Stimulated activated CD4-positive, alpha-beta T cell treated with anti-CD3 and anti-CD28 coated beads, Interleukin-1b, Interleukin-23, amount 100 ng/mL, for 24 hours (primary cell): ENCODE measurements at places on chromosomes 3 and 15.
A peak's percentile ranks its signal among the peaks of the same experiment; 100 is the strongest.

DNA sequence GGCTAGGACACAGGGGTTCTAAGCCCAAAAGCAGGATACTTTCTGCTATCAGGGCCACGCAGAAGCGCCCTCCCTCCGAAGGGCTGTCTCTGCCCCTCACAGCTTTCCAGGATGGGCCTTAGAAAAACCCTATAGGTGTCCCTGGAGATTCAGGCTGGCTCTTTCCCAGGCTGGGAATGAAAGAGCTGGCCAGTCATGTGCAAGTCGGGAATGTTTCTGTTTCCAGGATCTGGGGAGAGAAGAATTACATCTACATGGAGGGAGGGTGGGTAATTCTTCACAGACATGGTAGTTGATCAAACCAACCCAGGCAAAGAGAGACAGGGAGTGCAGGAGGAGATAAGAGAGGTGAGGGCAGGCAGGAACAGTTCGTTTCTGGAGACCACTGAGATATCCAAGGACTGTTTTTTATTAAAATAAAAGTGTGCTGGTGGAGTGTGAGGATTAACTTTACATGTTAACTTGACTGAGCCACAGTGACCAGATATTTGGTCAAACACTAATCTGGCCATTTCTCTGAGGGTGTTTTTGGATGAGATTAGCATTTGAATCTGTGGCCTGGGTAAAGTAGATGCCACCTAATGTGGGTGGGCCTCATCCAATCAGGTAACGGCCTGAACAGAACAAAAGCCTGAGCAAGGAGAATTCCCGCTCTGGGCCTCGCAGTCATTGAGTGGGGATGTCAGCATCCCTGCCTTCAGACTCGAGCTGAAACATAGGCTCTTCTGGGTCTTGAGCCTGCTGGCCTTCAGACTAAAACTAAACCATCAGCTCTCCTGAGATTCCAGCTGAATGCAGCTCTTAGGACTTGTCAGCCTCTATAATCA is 15.3 kb downstream of the NUP210 start:
- DNase-seq, result no peak

GRCh38 chr3:43286841-43287499 is 630 bp downstream of the SNRK start:
- peak; percentile 6 for DNase-seq

DNA sequence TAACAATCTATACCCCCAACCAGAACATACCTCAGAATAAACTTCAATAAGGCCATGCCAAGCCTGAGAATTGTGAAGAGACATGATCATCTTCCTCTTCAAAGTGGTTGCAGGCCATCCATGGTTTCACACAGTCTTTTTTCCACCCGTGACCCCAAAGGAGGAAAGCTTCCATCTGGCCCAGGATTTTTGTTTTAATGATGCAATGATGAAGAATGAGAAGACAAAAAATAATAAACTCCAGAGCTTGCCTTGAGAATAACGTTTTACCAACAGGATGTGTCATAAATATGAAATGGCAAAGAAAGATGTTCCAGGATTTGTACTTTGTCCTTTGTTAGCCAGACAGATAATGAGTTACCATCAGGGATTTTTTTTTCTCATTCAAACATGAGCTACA is 201.9 kb downstream of the WNT5A start:
- no peak for DNase-seq

- no peak for DNase-seq
Observed at GRCh38 chr3:16785465-16785864, 99.3 kb upstream of the PLCL2 start.

- no peak for DNase-seq
Observed at GRCh38 chr3:87987952-87988351, 70.9 kb downstream of the CGGBP1 start.

GRCh38 chr15:70274255-70274880 is 176.7 kb upstream of the TLE3 start:
- DNase-seq, result no peak

GRCh38 chr3:113498221-113499005 is 16.5 kb downstream of the SPICE1 start:
- DNase-seq, result no peak

GRCh38 chr15:52037889-52038505 is 19.0 kb downstream of the MAPK6 start:
- DNase-seq, result no peak

DNA sequence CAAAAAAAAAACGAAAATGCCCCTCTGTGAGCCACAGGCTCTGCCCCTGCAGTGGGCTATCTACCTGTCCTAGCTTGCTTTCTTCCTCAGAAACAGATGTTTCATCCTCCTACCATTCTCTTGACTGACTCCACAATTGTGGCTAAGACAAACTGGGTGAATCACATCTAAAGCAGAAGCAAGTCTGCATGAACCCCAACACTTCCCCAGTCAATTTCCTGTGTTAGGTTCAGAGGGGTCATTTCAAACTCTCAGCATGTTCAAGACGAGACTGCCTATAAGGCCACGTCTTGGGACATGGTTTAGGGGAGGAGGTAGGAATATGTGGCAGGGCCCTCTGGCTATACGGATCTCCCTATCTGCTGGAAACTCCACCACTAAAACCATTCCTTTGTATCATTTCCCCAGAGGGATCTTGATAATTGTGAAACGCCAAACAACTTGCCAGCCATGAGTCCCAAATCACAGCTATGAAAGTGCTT is 28.6 kb upstream of the ANKDD1A start:
- no peak for DNase-seq

DNA sequence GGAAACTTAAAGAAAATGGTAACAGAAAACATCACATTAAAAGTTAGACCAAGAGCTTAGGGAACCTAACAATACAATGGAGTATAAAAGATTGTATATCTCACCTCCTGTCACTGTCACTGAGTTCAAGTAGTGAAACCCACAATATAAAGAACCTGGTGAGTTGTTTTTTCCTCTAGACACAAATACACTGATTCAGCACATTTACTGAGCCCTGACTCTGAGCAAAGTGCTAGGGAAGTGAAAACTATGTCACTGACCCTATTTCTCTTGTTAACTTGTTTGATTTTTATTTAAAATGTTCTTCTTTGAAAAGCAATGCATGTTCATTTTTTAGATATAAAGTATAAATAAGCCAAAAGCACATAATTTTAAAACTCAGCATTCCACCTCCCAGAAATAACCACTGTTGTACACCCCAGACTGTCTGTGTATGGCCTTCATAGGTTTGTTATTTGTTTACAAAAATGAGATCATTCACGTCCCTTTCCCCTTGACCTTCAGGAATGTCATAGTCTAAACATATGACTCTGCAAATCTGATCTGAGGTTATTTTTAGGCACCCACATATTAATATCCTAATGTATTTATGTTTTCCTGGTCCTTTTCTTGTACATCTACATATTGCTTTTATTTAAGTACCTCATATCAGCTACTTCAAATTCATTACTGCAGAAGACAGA is 69.2 kb upstream of the CSTA start:
- DNase-seq, result no peak

- no peak for DNase-seq
Observed at GRCh38 chr3:62951037-62951613, 75.9 kb upstream of the CADPS start.

GRCh38 chr3:110526777-110527727 is 544.6 kb upstream of the NECTIN3 start:
- DNase-seq, result no peak

GRCh38 chr15:60704129-60704528 is 225.2 kb upstream of the ICE2 start:
- DNase-seq, result no peak

GRCh38 chr15:84911879-84912660 is 27.6 kb downstream of the SLC28A1 start:
- no peak for DNase-seq

DNA sequence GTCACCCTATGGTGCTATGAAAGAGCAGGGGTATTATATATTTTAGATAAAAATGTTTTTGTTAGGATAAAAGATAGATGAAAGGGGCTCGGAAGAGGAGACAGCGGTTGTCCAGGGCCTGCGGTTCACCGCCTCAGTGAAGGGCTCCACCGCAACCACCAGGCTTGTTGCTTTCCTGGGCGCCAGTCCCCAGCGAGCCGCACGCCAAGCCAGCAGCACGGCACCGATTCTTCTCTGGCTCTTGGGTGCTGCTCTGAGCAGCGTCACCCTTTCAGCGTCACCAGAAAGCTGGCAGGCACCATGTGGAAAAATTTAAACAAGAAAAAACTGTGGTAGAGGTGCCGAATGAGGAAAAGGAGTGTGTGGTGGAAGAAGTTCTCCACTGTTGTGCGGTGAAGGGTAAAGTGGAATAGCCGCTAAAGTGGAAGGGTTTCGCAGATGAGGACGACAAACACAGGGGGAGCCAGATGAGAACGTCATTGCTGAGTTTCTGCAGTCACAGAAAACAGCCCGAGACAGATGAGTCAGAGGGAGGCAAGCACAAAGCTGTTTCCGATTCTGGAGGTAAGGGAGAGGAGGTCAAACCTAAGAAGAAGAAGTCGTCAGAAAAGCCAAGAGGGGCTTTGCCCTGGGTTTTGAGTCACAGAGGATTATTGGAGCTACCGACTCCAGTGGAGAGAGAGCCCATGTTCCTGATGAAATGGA is 569.2 kb downstream of the ZBBX start:
- DNase-seq, result no peak

GRCh38 chr15:29623116-29623639 is 199.1 kb downstream of the TJP1 start:
- no peak for DNase-seq

GRCh38 chr3:53744351-53744750 is 101.9 kb downstream of the CHDH start:
- no peak for DNase-seq

DNA sequence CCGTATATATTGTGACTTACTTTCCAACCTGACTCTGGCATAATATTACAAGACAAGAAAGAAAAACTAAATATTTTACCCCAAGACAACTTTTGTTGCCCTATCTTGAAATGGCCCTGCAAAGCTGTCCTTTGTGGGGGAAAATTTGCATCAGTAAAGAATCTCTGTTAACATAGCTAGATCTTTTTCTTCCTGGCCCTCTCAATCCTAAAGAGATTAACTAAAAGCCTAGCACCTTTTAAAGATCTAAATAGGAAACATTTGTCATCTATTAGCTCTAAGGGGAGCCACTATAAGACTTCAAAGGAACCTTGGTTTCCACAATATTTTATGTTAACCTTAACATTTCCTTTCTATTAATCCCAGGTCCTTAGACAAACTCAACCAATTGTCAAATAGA is 199.0 kb upstream of the SLITRK3 start:
- no peak for DNase-seq

DNA sequence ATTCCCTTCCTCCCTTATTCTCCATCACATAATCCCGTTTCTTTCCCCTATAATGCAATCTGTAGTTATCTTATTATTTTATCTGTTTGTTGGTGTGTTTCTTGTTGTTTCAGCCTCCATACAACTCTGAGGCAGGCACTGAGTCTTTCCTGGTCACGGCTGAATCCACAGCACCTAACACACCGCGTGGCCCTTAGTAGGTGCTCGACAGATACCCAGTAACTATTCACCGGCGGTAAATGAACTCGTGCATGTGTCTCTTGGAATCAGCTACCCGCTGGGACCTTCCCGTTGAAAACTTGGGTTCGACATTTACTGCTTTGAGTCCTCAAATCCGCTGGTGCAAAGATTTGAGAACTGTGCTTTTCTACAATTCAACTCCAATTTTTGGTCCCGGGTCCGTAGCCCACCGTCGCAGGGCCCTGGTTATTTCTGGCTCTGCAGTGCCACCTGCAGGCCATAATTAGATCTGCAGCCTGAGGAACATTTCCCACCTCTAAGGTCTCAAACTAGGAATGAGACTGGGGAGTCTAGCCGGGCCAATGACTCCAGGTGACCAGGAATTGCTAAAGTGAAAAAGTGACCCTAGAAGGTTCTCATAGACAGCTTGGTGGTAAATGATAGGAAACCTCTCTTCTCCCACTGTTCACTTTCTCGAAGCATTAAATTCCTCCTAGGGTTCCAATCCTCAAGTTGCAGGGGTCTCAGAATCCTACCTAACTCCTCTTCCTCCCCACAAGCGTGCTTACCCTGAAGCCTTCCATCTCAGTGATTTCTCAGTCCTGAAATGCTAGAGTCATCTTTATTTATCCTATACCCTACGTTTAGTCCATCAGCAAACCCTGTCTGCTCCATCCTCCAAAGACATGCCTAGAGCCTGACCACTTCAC is 40.0 kb upstream of the TRH start:
- DNase-seq, result no peak

GRCh38 chr3:70557976-70558375 is 245.5 kb upstream of the MDFIC2 start:
- DNase-seq, result no peak

GRCh38 chr15:70447928-70448698 is 315.2 kb downstream of the UACA start:
- no peak for DNase-seq

DNA sequence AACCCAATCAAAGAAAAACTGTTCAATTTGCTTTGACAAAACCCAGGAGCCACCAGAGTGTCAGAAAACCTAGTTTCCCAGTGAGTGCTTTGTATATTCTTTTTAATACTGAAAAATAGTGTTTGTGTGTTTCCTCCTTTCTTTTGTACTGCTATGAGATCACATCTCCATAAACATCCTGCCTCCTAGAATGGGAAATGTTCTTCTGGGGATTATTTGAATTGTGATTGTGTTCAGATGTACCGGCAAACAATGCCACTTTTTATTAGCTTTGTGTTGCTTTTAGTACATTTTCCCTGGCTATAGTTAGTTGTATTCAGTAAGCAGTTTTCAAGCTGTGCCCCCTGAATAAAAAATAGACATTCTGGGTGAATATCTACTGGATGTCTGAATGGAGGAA is 148.0 kb upstream of the NR2E3 start:
- DNase-seq, result no peak

GRCh38 chr15:71510763-71511162 is 299.6 kb upstream of the NR2E3 start:
- DNase-seq, result no peak

- no peak for DNase-seq
Observed at GRCh38 chr15:74454764-74455500, 6.0 kb downstream of the UBL7 start.

- DNase-seq, result no peak
Observed at GRCh38 chr15:95832668-95833067, 497.8 kb upstream of the NR2F2 start.

DNA sequence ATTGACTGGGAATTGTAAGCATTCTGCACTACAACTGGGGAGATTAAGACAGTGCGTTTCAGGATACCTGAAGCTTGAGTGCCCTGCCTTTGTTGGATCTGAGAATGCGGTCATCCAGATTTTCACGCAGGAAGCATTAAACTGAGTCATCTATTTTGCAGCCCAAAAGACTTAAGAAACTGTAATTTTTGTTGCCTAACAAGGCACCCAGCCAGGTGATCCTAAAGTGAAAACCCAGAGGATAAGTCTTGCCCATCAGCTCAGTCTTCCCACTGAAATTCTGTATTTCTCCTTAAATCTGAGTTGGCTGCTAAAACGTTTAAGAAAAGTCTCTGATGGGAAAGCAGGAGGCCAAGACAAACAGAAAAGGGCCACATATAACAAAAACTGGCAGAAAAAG is 242.5 kb upstream of the TMCO5A start:
- DNase-seq, result no peak

GRCh38 chr3:49807431-49808114 is 4.5 kb downstream of the INKA1 start:
- DNase-seq, result no peak

DNA sequence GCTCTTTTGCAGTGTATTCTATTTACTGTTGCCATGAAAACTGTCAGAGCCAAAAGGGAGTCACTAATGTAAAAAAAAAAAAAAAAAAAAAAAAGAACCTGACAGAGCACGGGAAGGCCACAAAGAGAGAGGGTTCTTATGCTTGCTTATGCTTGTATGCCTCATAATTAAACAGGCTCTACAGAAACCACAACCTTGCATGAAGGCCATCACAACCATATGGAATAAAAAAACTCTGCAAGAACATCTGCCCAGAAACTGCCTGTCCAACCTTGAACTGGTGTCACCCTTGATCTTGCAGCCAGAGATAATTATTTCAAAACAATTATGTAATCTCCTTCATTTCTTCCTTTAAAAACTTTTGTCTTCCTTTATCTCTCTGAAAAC is 50.1 kb downstream of the CFAP20DC start:
- DNase-seq, result no peak
